ENCODE measurements at places on chromosomes 16 and 17.

- DNase-seq = peak; percentile 37
Observed at GRCh38 chr17:44216173-44216572, 3.3 kb downstream of the UBTF start.

DNA sequence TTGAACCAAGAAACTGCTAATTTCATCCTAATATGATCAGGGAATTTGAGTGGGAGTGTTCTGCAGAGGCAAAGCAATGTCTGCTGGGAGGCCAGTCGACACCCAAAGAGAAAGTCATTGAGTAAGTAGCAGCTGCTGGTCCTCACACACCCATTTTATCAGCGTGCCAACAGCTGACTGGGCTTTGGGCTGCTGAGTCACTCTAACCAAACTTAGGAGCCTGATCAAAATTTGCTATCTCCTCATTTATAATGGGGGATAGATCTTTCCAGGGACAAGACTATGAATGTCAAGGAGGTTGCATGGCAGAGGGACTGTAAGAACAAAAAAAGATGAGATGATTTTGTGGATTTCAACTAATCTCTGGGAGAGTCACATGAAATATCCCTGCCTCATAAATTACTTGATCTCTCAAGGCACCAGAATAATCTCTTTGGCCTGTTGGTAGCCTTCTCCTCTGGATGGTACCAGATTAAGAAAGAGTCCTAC is 32.9 kb downstream of the CPSF4L start:
- peak; percentile 50 for DNase-seq

- no peak for DNase-seq
Observed at GRCh38 chr16:424033-424622, 1.3 kb upstream of the RAB11FIP3 start.

DNA sequence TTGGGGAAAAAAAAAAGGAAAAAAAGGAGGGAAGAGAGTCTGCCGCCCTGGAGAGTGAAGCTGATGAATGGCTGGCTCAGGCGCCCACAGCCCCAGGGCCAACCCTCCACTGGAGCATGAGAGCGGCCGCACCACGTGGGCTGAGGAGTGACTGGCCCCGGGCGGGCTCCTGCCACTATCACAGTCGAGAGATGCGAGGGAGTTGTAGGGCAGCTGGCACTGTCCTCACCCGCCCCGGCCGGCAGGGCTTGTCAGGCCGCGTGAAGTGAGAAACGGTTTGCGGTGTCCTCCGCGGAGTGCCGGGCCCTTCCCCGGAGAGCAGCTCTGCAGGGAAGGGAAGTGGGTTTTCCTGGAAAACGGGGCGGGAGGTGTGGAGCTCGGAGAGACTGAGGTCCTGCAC is 45.9 kb downstream of the JPH3 start:
- DNase-seq = no peak

- DNase-seq = no peak
Observed at GRCh38 chr16:10870137-10870776, 6.7 kb upstream of the CIITA start.

GRCh38 chr17:28726226-28726626 is at the start of gene TLCD1:
TLCD1 (minus strand) TSS chr17:28726233; CDS start chr17:28726097, 136 bp downstream.
- peak; percentile 59 for DNase-seq

DNA sequence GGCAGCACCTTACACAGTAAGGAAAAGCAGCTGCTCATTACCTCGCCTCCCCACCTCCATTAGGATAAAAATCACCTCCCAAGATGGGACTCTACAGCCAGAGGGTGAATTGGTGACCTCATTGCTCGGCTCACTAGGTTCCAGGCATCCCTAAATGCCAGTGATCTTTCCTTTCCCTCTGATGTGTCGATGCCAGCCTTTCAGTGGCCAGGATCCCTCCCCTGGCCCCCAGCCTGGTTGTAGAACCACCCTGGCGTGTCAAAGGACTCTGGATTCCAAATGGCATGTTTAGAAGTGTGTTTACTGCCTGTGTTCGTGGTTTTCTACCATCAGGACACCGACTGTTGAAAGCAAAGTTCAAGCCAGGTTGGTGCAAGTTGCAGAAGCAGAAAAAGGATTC is 72.1 kb upstream of the LYRM9 start:
- no peak for DNase-seq

DNA sequence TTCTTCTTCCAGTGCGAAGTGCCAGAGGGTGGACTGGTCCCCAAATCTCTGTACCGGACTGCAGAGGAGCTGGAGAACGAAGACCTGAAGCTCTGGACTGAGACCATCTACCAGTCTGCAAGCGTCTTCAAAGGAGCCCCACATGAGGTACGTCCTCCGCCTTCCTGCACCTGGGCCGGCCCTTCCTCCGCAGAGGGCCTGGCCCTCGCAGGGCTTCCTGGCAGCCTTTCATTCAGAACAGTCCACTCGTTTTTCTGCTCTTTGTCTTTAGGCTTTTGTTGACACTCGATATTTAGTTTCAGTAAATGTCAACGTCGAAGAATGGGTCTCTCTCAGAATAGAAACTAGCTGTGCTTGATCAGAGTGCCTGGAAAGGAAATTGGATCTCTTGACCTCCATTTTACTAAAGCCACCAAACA is 68.6 kb downstream of the SEC14L1 start:
- no peak for DNase-seq

DNA sequence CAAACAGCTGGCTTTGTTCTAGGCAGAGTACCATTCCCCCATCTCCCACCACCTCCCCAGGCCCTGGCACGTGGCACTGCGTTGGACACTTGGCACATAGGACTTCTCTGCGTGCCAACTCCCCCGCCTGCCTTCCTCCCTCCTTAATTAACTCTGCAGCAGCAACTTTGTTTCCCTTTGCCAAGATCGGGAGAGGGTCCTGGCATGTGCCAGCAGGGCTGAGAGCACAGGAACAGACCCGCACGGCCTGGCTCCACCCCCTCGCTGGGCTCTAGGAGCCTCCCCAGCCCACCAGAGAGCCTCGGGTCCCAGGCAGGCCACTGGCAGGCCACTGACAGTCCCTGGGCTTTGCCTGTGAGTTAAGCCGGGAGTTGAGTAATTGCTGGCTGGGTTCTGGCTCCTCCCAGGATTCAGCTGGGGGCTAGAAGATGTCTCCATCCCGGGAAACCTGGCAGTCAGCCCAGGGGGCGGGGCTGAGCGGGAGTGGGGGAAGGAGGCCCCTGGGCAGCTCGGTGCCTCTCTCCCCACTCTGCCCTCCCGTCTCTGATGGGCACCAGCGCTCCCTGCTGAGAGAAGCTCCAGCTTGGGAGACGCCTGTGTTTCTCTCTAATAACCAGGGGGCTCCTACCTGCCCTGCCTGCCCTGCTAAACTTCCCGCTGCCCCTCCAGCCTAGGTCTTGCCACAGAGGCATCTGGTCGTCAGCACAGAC is 224.0 kb upstream of the TNRC6C start:
- no peak for DNase-seq
